ENCODE measurements at places on chromosomes 12 and 14.

DNA sequence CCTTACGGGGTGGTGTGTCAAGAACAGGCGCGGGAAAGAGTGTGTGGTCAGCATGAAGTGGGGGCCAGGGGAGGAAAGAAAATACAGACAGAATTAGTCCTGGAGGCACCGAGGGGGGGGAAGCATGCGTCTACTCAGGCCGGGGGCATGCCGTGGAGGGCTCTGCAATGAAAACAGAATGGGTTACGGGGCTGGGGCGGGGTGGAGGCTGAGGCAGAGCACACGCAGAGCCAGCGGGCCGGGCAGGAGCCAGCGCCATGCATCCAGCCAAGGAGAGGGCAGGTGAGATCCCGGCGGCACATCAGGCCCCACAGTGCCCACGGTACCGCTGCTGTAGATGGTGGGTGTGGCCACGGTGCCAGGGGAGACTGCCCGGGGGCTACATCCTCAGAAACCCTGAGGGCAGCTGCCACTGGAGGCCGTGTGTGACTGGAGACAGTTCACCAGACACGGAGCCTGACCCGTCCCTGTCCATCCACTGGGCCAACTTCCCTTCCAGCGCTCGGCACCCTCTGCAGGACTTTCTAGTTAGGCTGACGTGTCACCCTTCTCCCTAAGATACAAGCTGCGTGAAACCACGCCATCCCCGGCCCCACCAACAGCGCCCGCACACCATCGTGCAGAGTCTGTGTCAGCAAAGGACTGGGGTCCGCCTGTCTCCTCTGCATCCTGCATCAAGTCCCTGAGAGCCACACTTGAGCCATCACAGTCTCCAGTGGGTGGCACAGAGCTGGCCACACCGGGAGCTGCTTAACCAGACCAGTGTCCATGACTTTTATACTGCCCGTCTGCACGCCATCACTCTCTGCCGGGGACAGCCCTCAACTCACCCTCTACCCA lies 87.4 kb downstream of the PIWIL1 start:
- DNase-seq = no peak

GRCh38 chr14:65803885-65804284 lies 391.4 kb downstream of the FUT8 start:
- DNase-seq = no peak

- no peak for DNase-seq
These were observed 35.9 kb upstream of the PZP start for GRCh38 chr12:9243999-9244649.

GRCh38 chr14:56846970-56847930 lies 37.0 kb upstream of the OTX2 start:
- DNase-seq = no peak

- no peak for DNase-seq
These were observed at the start of gene CCDC198 for GRCh38 chr14:57493467-57494181. Gene CCDC198, minus strand, starts transcription at chr14:57493857. Its CDS starts 142 bp downstream, at chr14:57493715.
